Left ventricle myocardium superior (tissue), 1 donor: ENCODE measurements at places on chromosomes 13 and 19. TPM values are rescaled to one million over a fixed set of nuclear protein-coding genes. Genes with fewer than 3 reads are reported as not detected.

GRCh38 chr13:75740031-75740430, 103.9 kb downstream of the LMO7 start:
- DNase-seq, result no peak

GRCh38 chr13:75309981-75310580, 171.9 kb downstream of the TBC1D4 start:
- no peak for DNase-seq

GRCh38 chr13:43464578-43465264, 322.1 kb downstream of the ENOX1 start:
- DNase-seq, result no peak

The SYT5 gene
- not detected for total RNA-seq

GRCh38 chr19:16026131-16026530, 50.2 kb upstream of the TPM4 start:
- no peak for DNase-seq

DNA sequence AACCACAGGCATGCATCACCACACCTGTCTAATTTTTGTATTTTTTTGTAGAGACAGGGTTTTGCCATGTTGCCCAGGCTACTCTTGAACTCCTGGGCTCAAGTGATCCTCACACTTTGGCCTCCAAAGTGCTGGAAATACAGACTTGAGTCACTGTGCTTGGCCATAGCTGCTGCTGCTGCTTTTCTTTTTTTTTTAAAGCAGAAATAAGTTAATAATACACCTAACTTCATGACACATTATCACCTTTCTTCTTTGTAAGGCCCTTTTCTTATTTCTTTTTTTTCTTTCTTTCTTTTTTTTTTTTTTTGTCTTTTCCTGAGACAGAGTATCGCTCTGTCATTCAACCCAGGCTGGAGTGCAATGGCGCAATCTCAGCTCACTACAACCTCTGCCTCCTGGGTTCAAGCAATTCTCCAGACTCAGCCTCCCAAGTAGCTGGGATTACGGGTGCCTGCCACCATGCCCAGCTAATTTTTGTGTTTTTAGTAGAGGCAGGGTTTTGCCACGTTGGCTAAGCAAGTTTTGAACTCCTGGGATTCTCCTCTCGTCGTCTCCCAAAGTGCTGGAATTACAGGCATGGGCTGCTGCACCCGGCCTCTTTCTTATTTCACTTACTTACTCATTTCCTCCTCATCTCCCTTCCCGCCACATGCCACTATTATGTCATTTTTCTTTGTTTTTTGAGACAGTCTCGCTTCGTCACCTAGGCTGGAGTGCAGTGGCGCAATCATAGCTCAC, 8.7 kb downstream of the SHKBP1 start:
- peak; percentile 9 for DNase-seq

DNA sequence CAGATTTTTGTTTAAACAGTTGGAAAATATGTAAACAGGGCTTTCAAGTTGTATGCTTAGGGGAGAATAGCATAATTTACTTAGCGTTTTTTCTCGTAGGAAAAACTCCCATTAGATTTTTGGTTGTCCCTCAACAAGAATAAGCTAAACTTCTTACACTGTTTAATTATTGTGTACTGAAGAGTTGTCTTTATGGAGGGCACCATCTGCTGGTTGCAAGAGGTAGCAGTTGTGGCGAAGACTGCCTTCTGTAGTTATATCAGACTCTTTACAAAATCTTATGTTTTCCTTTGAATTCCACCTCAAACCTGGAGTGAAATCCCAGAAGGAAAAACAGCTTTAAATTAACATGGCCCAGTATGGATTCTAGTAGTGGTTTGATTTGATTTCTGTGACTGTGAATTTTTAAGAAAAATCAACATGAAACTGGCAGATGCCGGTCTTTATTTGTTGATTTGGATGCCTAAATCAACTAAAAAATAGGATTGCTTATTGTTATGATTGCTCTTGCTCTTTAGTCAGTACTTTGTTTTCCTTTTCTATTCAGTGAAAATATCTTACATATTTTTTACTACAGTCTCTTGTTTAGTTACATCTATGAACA, 53.4 kb downstream of the PDS5B start:
- peak; percentile 46 for DNase-seq

The CBARP gene
- 1.2 TPM for total RNA-seq

DNA sequence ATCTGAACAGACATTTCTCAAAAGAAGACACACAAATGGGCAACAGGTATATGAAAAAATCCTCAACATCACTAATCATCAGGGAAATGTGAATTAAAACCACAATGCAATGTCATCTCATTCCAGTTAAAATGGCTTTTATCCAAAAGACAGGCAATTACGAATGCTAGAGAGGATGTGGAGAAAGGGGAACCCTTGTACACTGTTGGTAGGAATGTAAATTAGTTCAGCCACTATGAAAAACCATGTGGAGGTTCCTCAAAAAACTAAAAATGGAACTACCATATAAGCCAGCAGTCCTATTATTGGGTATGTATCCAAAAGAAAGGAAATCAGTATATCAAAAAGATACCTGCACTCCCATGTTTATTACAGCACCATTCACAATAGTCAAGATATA, 24.7 kb upstream of the ZC3H13 start:
- no peak for DNase-seq

The ATP8B3 gene
- total RNA-seq, result 0.89 TPM

The SLITRK1 gene
- not detected for total RNA-seq

- no peak for DNase-seq
These were observed 19.1 kb upstream of the KLF12 start for GRCh38 chr13:74153316-74153715.

GRCh38 chr13:32949820-32950219, 66.4 kb upstream of the KL start:
- DNase-seq, result no peak

The VSIG10L gene
- total RNA-seq, result 0.77 TPM

- DNase-seq, result peak; percentile 78
These were observed 2.1 kb downstream of the CILP2 start for GRCh38 chr19:19540064-19540714.

The CKM gene
- total RNA-seq, result 6,589 TPM

DNA sequence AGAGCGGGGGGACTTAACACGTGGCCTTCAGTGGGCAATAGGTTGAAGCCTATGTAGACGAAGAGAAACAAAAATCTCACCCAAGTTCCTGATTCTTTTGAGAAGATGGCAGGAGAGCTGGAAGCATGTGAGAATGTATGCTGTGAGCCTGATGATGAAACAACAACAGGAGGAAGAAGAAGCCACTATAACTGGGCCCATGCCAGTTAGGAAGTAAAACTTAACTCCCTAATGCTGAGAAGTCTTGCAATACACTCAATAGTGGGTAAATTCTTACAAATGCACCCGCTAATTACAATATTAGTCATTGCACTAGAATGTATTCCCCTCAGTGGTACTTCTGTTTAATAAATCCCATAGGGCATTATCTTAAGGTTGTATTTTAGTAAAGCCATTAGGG, 9.1 kb downstream of the PCDH17 start:
- DNase-seq, result no peak

The CTXN1 gene
- 0.20 TPM for total RNA-seq

- peak; percentile 57 for DNase-seq
These were observed 94.3 kb downstream of the MBNL2 start for GRCh38 chr13:97316390-97316789.

The PNKP gene
- 39.1 TPM for total RNA-seq

DNA sequence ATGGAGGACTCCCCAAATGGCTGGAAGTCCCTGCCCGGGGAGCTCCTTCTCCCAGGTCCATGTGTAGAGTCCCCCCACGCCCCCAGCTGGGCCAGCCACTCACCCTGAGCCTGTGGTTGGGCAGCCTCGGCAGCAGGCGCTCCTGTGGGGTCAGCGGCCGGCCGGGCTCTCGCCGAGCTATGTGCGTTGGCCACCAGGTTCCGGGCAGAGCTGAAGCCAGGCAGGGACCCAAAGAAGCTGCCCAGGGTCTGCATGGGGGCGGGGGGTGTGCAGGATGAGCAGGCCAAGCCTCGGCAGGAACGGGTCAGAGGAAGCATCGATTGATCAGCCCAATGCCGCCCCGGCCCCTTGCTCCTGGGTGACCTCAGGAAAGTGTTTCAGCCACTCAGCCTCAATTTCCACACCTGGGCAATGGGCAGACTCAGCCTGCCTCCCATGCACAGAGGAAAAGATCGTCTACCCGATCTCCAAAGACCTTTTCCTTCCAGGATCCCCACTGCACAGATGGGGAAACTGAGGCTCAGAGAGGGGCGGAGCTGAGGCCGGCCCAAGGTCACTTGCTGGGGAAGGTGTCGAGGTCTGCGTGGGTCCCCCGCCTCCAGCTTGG, 732 bp downstream of the PLIN4 start:
- DNase-seq, result no peak

DNA sequence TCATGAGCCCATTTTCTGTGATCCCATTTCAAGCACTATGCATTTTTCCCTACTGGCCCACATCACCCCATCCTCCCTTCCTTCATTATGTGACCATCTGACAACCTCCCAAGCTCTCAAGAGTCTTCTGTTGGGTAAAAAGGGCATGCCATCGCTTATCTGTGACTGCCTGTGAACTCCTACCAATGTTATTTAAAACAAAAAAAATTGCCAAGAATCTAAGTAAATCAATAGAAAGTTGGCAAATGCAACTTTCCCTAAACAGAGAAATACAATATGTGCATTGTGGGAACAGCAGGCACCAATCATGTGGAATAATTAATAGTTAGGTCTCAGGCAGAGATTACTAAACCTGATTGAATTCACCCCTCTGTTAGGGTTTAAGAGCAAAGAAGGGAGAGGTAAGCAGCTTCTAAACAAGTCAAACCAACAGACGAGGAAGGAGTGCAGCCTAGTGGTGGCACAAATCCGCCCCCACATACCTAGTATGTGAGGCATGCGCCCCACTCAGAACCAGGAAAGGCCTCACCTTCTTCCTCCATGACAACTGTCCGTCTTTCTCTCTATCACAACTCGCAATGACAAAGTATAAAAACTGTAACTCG, 29.8 kb downstream of the DZIP1 start:
- no peak for DNase-seq

DNA sequence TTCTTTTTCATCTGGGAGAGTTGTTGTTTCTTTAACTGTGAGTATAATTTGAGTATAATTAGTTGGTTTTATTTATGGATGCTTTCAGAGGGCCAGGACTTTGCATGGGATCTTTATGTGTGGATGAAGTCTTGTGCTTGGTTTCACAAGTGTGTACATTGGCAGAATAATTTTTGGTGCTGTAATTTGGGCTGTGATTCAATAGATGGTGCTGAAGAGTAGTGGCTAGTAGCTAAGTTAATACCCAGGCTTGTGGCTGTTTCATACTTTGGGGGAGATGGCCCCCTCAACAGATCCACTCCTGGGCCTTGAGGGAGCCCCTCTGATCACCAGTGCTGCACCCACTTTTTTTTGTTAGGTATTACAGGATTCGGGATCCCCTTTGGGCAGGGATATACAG, 1142.4 kb downstream of the SLITRK1 start:
- DNase-seq, result no peak

DNA sequence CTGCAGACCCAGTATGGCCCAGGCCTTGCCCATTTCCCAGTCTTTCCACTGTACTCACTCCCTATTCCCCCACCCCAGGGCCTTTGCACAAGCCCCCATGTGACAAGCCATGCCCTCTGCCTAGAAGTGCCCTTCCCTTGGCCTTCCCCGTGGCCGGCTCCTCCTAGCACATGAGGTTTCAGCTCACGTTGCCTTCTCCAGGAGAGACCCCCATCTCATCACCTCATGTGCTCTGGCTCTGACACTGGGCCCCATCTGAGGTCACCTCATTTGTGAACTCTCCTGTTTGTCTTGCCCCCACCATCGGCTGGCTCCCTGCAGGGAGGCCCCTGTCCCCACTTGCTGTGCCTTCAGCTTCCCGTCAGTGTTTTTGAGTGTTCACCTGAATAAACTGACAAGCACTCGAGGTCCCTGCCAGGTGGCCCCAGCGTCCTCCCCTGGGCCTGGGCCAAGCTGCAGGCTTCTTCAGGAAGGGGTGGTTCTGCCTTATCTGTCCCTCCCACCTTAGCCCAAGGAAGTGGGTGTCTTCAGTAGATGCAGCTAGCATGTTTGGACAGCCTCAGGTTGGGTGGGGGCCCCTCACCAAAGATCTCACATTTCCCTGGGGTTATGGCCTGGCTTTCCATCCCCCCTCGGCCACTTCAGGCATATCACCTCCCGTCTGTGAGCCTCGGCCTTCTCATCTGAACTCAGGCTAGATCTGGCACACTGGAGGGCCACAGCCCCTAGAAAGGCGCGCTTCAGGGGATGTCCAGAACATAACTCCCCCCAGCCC, 3.8 kb upstream of the SLC25A42 start:
- no peak for DNase-seq

DNA sequence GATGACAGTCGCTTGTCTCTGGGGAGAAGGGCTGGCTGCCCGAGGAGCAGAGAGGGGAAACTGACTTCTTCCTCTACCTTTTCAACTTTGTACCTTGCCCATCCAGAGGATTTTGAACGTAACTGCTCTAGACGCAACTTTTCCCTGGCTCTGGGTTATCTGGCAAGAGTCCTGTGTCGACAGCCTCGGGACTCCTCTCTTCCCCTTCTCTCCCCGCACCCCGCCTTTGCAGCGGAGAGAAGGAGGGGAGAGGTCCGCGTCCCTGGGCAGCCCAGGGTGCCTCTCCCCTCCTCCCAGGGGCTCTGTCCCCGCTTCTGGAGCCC, 574 bp downstream of the SH3GL1 start:
- DNase-seq, result no peak

GRCh38 chr19:18793144-18794028, 2.3 kb upstream of the COMP start:
- DNase-seq, result no peak

DNA sequence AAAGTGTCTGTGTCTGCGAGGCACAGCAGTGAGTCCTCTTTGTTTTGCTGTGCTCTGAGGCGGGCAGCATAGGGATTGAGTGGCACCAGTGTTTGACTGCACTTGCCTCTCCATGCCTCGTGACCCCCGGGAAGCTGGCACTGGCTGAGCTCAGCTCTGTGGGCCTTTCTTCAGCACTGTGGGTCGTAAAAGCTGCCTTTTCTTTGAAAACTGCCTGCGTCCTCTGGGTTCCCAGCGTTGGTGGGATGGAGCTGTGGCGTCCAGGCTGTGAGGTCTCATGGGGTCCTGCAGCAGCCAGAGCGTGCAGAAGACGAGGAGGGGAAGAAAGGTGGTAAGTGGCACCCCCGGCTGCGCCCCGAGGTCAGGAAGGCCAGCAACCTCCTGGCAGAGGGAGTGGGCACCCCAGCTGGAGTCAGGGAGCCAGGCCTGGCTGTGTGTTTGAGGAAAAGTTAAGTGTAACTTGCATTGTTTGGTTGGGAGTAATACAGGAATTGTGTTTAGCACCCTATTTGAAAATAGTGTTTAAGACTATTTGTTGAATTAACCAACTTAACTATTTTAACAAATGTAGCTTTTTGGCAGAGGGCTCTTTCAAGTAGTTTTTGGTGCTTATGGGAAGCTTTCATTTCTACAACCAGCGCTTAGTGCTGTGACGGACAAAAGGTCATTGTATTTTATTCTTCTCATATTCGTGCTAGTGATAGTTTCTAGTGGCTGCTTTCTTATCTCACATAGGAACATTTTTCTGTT, 79.3 kb upstream of the TEX29 start:
- no peak for DNase-seq

DNA sequence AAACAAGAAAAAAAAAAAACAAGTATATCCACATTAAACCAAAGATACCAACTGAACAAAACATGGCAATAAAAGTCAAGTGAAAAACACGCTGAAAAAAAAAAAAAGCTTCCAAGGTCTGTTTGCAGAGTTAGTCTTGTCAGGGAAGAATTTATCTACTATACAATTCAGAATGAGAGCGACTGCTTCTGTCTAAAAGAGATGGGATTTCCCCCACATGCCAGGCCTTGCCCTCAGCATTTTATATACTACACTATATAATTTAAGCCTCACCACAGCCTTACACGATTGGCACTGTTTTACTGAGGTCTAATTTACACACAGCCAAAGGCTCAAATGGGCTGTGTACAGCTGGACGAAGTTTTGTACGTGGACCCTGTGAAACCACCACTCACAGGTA, 67.3 kb downstream of the FOXO1 start:
- DNase-seq, result no peak

The PGLYRP1 gene
- 0.50 TPM for total RNA-seq
